ENCODE measurements at places on chromosomes 16 and 17.
A peak's percentile ranks its signal among the peaks of the same experiment; 100 is the strongest.

- no peak for DNase-seq
Measured at GRCh38 chr17:1529863-1530262, 13.5 kb upstream of the INPP5K start.

DNA sequence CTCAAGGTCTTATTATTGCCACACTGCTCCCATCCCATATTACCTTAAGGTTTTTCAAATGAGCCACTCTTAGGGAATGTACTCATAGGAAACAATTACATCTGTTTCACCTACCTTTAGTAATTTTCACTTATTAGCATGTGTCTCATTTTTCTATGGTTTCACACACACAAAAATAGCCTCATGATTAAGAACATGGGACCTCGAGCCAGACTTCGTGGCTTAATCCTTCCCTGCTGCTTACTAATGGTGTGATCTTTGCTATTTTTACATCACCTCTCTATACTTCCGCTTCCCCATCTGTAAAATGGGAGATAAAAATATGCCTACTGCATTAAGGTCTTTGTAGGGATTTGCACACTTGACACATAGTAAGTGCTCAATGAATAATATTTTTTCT is 38.5 kb downstream of the OTOA start:
- no peak for DNase-seq

- DNase-seq: peak; percentile 58
Measured at GRCh38 chr17:6755731-6756184, at the start of gene XAF1. Gene XAF1 (plus strand): TSS chr17:6756046. CDS start chr17:6756079, 33 bp downstream.

DNA sequence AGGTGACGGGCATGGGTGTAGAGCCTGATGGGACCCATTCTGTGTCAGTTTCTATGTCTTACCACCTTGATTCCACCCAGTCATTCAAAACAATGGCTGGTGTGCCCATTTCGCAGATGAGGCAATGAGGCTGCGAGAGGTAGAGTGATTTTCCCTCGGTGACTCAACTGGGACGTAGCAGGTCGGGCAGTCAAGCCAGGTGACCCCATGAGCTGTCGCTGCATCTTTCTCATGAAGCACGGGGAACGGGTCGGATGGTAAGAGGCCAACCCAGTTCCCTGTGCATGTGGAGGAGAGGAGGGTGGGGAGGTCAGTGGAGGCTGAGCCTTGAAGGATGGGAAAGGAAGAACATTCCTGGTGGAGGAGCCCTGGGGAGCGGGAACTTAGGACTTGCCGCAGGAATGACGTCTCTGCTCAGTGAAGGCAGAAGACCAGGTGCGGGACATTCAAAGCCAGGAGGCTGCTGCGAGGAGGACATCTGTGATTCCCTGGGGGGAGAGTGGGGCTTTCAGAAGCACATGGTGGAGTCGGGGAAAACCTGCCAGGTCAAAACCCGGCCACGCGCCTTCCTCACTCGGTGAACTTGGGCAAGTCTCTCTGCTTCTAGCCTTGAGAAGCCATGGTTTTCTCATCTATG is 1.1 kb downstream of the IL21R start:
- DNase-seq: no peak

GRCh38 chr17:59371416-59372100 is 40.1 kb downstream of the YPEL2 start:
- peak; percentile 55 for DNase-seq

- no peak for DNase-seq
Measured at GRCh38 chr16:81758376-81758775, 20.7 kb upstream of the PLCG2 start.

GRCh38 chr17:42118545-42118944 is 2.6 kb downstream of the KAT2A start:
- no peak for DNase-seq

- DNase-seq: no peak
Measured at GRCh38 chr17:1959871-1960544, 65.1 kb downstream of the RTN4RL1 start.

DNA sequence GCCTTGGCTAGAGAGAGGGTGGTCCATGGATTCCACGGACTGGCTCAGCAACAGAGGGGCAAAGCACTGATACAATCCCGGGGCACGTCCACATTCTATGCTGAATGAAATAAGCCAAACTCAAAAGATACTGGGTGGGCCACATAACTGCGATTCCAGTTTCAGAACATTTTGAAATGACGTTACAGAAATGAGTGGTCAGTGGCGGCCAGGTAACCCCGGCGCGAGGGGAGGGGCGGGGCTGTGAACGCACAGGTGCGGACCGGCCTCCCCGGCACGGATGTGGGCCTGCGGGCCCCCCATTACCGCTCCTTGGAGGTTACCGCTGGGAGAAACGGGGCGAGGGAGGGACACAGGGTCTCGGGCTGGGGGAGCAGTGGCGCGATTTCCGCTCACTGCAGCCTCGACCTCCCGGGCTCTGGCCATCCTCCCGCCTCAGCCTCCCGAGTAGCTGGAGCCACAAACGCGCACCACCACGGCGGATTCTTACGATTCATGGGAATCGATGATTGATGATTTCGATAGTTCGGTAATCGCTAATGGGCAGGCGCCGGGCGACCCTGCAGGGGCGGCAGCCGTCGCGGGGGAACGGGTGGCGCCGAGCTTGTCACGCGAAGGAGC is 559 bp downstream of the MVD start:
- DNase-seq: no peak

- DNase-seq: no peak
Measured at GRCh38 chr16:89360760-89361435, 129.5 kb downstream of the ANKRD11 start.

- no peak for DNase-seq
Measured at GRCh38 chr16:78395035-78395434, 295.6 kb downstream of the WWOX start.

- no peak for DNase-seq
Measured at GRCh38 chr17:7133424-7133823, 18.8 kb upstream of the ASGR2 start.

DNA sequence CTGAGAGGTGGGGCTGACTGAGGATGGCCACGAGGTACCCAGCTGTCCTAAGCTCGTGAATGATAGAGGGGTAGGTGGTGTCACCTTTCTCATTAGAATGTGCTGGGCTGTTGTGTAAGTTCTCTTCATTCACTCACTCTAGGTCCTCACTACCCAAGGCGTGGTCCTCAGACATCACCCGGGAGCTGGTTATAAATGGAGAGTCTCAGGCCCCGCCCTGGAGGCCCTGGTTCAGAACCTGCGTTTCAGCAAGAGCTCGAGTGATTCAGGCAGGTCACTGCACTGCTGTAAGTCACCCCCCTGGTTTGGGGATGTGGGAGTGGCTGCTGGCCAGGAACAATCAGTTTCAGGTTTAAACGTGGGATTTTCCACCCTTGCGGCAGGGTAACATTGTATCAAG is 139.8 kb downstream of the FOXL1 start:
- no peak for DNase-seq

GRCh38 chr17:68246271-68247028 is 1.4 kb upstream of the AMZ2 start:
- no peak for DNase-seq

DNA sequence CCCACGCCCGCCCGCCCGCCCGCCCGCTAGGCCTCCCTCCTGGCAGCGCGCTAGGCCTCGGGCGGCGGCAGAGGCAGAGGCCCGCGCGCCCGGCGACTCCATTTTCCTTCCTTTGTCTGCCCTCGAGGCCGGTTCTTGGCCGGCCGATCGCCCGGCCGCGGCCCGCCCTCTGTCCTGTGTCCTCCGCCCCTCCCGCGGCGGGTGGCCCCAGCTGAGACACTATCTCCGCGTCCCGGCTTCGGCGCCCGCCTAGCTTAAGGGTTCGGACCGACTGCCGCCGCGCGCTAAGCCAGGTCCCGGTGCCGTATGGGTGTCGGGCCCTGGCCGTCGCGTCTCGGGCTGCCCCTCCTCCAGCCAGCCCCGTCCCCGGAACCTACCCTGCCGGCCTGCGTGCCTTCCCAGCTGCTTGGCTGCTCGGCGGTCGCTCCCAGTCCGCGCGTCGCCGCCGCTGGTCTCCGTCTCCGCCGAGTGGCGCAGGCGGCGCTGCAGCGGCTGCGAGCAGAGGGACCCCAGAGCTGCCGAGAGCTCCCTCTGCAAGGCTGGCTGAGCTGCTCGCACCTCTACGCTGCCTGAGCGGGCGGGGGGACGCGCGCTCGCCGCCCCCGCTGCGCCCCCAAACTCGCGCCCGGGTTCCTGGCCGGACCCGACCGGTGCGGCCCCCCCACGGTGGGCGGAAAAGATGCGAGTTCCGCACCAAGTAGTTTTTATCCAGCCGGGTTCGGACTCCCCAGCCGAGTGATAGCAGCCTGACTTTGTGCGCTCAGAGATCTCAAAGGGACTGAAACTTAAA is 787 bp downstream of the CTCF start:
- DNase-seq: peak; percentile 81

GRCh38 chr16:49640581-49640980 is 215.3 kb downstream of the ZNF423 start:
- no peak for DNase-seq

GRCh38 chr17:70776441-70776840 is 607.1 kb downstream of the KCNJ2 start:
- no peak for DNase-seq

- DNase-seq: no peak
Measured at GRCh38 chr16:50522324-50522723, 25.9 kb upstream of the NKD1 start.

- no peak for DNase-seq
Measured at GRCh38 chr17:44522883-44523671, 19.9 kb upstream of the GPATCH8 start.

DNA sequence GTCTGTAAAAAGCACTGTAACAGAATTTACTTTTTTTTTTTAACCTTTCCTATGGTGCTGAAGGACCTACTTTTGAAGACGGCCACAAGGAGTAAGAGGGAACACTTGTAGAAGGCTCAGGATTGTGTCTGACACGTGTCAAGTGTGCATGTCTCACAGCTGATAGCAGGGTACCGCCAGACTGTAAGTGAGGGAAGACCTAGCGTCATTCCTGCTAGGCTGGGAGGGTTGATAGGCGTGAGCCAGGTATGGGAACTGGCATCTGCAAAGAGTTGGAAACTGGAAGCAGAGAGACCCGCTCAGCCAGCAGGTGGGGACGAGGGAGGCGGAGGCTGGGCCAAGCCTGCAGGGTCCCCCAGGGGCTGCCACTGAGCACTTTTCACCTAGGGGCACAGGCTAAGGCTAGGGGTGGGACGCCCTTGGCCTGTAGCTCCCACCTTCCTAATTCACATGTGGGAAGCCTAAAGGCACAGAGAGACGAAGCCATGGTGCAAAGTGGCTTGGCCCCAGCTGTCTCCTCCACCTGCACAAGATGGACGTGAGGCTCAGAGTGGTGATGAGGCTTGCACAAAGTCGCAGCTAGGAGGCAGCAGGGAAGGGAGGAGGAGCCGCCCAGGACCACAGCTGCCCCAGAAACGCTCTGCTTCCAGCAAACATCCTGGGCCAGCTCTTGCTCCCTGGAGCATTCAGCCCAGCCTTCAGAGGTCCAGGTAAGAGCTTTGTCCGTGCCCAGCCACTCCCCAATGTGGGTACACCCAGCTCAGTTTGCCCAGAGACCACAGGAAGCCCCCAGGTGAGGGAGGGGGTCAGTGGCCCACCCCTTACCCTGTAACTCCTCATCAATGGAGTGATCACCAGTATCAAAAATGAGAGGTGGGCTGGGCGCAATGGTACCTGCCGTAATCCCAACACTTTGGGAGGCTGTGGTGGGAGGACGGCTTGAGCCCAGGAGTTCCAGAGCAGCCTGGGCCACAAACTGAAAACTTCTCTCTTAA is 18.9 kb downstream of the VASN start:
- DNase-seq: peak; percentile 19

GRCh38 chr17:2071455-2072281 is 16.8 kb downstream of the HIC1 start:
- peak; percentile 68 for DNase-seq

GRCh38 chr17:64087252-64088005 is 42.5 kb downstream of the ERN1 start:
- DNase-seq: no peak

- DNase-seq: peak; percentile 93
Measured at GRCh38 chr16:1408171-1408837, 6.2 kb downstream of the UNKL start.

DNA sequence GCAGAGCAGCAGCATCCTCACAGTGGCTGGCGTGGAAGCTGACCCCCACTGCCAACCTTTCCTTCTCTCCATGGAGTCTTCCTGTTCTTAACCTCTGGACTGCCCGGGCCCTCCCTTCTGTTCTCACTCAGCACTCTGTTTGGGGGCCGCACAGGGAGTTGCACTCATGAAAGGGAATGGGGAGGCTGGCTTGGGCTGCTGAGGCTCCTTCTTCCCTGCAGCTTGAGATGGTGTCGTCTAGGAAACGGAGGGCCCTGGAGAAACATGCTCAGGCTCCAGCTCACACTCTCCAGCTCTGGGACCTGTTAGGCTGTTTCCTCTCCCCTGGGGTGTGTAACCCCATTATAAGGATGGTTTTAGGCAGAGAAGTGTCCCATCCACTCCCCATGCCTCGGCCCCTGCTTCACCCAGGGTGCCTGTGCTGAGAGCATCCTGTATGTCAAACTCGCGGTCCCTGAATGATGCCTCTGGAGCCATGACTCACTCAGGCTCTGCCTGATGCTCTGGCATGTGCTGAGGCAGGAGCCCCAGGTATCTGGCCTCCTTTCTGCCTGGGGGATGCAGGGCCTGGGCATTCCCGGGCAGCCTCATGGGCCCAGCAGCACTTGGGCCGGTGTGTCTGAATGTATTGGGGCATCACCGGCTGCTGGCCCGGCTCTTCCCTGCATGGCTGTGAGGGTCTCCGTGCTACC is 18.9 kb downstream of the TMEM94 start:
- DNase-seq: peak; percentile 56

DNA sequence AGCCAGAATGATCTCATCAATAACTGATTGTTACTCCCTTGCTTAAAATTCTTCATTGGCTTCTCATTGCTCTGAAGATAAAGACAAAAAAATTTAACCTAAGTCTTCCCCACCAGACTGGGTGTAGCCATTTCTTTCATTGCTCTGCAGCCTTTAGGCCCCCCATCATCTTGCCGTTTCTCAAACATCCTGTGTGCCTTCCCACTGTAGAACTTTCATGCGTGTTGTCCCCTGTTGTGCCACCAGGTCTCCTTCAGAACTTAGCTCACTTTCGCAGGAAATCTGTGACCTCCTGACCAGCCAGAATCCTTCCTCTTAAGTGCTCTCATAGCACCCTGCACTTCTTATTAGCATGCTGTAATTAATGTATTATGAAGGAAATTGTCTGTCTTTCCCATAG is 31.8 kb downstream of the TNRC6C start:
- DNase-seq: no peak

GRCh38 chr17:57929386-57929785 is 25.8 kb downstream of the CUEDC1 start:
- no peak for DNase-seq

- DNase-seq: no peak
Measured at GRCh38 chr17:45749831-45750335, 34.2 kb upstream of the CRHR1 start.

GRCh38 chr16:54867302-54867832 is 63.3 kb upstream of the IRX5 start:
- no peak for DNase-seq

- no peak for DNase-seq
Measured at GRCh38 chr16:22265351-22265750, 31.9 kb upstream of the POLR3E start.

All from right hindlimb (tissue), 1 donor.